Transverse colon (tissue), 4 donors: ENCODE measurements at places on chromosomes 2 and 18.

- peaks cover 12% of the 10 kb centered on the region for H3K4me1 ChIP-seq
- H3K36me3 ChIP-seq, result no peaks in the 10 kb centered on the region
- no peak overlapping the region for H3K27ac ChIP-seq
- H3K27me3 ChIP-seq, result no peaks in the 10 kb centered on the region
Measured at GRCh38 chr2:128380961-128381938, 62.6 kb upstream of the HS6ST1 start.

DNA sequence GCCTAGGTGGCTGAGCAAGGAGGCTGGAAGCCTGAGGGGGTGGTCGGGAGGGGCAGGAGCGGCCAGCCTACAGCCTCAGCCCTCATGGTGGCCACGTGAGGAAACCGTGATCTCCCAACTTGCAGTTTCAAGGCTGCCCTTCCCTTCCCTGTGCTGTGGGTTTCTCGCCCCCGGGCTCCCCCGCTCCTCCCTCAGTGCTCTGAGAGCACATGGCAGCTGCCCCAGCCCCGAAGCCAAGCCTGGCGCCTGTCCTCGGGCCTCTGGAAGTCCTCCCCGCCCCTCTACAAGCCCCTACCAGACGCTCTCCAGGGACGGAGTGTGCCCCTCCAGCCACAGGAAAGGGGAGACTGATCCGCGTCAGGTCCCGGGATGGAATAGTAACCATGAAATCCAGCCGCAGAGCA, 586 bp upstream of the ANKRD23 start:
- no peaks in the 10 kb centered on the region for H3K36me3 ChIP-seq
- no peak for DNase-seq
- no peak overlapping the region for H3K4me3 ChIP-seq

DNA sequence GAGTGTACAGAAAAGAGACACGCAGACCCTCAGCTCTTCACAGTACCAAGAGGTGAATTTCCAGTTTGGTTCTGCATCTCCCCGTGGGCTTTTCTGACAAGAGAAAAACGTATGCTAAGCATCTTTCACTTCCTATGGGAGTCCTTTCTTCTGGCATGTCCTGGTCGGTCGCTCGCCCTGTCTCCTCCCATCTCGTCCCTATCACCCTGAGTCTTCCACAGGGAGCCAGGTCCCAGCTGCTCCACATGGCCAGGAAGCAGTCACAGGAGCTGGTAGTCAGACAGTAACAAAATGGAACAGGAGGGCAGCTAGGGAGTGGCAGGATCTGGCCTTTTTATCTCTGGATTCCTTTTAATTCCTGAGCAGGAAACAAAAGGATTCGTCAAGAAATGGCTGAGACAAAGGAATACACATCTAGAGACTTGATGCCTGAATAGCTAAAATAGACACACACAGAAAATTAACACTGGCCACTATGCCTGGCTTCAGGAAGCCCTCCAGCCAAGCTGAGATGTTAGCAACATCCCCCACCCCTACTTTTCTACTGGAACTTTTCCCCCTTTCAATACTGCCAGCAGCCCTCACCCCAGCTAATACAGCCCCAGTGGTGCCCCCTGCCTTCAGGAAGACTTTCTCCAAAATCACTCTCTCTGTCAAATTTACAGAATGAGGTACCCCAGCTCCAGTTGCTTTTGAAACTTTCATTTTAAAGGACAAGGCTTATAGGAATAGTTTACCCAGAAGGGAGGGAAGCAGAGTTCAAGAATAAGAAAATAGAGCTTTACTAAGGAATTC, 136.1 kb downstream of the DNER start:
- no peak overlapping the region for H3K4me3 ChIP-seq
- H3K4me1 ChIP-seq, result no peaks in the 10 kb centered on the region

GRCh38 chr18:23114911-23115310, 20.4 kb upstream of the CABLES1 start:
- DNase-seq, result no peak
- no peaks in the 10 kb centered on the region for H3K4me1 ChIP-seq
- no peaks in the 10 kb centered on the region for H3K36me3 ChIP-seq
- no peak overlapping the region for H3K4me3 ChIP-seq
- H3K27me3 ChIP-seq, result no peaks in the 10 kb centered on the region

DNA sequence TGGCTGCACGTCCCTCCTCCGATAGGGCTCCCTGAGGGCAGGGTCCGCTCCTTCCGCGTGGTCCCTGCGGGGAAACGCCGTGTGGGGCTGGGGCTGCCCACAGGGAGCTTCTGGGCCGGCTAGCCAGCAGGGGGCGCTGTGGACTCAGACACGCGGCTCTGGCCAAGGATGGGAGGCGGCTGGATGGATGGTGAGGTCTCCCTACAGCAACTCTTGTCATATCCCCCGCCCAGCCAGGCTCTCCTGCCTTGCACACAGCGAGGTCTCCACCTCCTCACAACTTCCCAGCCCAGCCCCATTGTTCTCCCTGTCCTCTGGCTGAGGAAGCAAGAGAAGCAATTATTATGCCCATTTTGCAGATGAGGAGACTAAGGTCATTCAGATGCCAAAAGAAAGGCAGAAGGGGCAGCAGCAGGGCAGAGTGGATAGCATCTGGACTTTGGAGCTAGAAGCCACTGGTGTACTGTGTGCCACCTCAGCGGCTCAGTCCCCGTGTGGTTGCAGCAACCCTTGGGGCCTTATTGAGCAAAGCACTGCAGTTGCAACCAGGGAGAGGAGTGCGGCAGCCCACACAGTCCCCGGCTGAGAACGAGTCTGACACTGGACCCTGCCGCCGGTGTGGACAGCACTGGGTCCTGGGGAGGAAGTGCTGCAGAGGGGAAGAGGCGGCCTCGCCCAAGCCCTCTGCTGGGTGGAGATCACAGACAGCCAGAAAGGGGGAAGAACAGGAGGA, 99.0 kb downstream of the ZFP36L2 start:
- no peak overlapping the region for H3K4me3 ChIP-seq
- peak overlapping the region; percentile 87 for H3K27ac ChIP-seq
- H3K4me1 ChIP-seq, result peaks cover 32% of the 10 kb centered on the region
- DNase-seq, result peak; percentile 84
- no peaks in the 10 kb centered on the region for H3K27me3 ChIP-seq
- H3K36me3 ChIP-seq, result no peaks in the 10 kb centered on the region

DNA sequence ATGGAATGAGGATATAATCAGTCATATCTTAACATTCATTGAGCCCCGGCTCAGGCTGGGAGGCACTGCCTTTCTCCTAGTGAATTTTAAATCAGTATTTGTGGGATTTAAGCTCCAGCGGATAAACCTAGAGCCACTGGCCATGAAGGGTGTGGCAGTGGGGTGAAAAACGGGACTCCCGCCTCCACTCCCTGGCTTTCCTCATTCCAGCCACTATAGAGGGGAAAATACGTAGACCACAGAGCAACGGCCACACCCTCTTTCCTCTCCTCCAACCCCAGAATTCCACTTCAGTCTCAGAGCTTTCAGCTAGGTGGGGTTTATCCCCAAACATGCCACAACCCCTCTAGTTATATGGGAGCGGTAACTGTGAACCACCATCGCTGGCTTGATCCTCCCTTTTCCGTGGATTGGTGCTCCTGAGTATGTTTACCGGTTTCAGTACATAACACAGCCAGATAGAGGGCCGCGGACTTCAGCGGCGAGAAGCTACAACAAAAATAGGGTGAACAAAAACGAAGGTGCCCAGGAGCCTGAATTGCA, 70.6 kb upstream of the ITGB6 start:
- no peak for DNase-seq
- peak overlapping the region; percentile 91 for H3K27ac ChIP-seq
- no peaks in the 10 kb centered on the region for H3K36me3 ChIP-seq
- H3K27me3 ChIP-seq, result no peaks in the 10 kb centered on the region
- H3K4me3 ChIP-seq, result peak overlapping the region; percentile 36

- no peaks in the 10 kb centered on the region for H3K4me1 ChIP-seq
- DNase-seq, result no peak
- no peaks in the 10 kb centered on the region for H3K27me3 ChIP-seq
- H3K27ac ChIP-seq, result no peak overlapping the region
- no peaks in the 10 kb centered on the region for H3K36me3 ChIP-seq
Measured at GRCh38 chr2:30259827-30260679, 28.7 kb downstream of the LBH start.
